ENCODE measurements at places on chromosomes 5 and 9.
A peak's percentile ranks its signal among the peaks of the same experiment; 100 is the strongest.

DNA sequence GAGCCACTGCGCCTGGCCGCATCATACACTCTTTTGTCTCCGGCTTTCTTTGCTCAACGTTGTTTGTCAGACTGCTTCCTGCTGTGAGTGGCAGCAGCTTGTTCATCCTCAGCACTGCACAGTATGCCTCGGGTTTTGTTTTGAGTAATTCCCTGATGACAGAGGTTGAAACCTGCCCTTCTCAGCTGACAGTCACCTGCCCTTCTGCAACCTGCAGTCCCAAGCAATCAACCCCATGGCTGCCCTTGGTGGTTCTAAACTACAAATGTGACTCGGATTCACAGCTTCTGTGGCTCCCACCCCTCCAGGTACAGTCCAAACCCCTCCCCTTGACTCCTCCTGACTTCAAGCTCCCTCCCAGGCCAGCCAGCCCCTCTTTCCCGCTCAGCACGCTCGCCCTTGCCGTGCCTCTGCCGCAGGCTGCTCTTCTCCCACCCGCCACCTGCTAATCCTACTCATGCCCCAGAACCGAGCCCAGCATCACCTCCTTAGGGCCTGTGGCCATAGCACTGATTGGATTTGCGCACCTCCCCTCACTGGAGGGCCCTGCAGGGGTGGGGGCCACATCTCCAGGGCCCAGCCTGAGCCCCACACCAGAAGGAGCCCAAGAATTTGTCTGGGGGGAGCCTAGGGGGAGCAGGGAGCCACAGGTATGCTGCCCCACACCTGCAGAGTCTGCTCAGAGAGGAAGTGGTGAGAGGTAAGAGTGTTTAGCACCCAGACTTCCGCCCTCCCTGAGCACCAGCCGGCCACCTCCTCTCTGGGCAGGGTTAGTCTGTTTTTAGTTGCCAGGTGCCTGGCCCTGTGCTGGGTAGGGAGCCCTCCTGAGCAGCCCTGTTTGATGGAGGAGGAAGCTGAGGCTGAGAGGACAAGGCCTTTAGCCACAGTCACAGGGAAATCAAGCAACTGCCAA lies 10.1 kb downstream of the EEIG1 start:
- DNase-seq: peak; percentile 59

GRCh38 chr9:93903886-93904648 lies 51.1 kb downstream of the BARX1 start:
- DNase-seq: no peak

GRCh38 chr9:93675336-93676150 lies 99.2 kb downstream of the PHF2 start:
- DNase-seq: no peak

DNA sequence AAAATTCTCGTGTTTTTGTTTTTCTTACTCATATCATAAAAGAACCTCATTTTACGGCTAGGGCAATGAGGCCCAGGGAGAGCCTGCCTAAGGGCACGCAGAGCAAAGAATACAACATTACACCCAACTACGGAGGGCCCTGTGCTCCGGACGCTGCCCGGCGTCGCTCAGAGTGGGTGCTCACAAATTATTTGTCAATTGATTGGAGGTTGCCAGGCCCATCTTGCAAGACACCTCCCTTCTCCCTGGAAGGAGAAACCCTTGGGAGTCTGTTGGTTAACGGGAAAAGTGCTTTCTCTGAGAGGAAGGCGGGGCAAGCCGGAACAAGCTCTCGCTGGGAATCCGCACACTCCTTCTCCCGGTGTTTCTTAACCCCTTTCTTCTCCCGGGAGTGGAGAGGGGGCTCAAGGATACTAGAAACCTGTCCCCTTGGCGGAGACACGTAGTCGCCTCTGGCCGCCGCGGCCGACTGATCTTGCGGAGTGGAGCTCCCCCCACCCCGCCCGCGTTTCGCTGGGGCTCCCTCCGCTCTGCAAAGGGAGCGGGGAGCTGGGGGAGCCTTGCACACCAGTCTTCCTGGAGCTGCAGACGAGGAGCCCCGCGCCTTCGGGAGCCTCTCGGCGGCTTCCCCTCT lies 599.3 kb upstream of the SGCD start:
- no peak for DNase-seq

- DNase-seq: no peak
These were observed 238.1 kb downstream of the MED10 start for GRCh38 chr5:6140219-6140618.

GRCh38 chr5:104606258-104606829 lies 1043.8 kb upstream of the NUDT12 start:
- no peak for DNase-seq

DNA sequence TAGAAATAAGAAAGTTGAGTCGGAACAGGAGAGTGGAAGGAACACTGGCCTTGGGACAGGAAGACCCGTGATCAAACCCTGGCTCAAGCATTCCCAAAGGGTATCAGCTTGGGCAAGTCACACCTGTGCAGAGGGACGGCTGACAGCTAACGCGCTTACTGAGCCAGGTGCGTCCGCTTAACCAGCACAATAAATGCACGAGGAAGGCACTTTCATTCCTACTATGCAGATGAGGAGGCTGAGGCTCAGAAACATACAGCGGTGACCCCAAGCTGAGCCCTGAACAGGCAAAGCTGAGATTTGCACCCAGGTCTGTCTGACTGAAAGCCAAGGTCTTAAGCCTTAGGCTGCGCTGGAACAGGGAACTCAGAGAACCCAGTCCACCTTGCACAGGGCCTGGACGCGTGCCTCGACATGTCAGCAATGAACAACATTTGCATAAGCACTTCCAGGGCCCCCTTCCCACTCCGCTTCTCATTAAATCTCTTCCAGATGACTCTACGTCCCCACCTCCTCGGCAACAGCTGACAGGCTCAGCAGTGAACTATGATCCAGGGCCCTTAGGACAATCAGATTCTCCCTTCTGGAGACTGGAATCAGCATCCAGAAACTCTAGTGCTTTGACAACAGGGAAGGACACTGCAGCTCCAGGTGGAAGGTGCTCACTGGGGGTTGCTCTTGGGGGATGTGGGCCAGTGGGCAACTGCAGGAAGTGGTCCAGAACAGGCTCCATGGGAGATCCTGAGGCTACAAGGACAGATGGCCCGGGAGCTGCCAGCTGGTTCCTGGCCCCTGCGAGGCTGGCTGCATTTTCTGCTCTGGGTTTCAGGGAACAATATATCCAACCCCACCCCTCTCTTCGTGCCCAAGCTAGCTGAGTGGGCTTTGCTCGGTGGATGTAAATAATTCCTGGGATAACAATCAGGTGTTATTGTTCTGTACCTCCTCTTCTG lies 35.2 kb downstream of the SH3PXD2B start:
- DNase-seq: no peak
